ENCODE measurements at places on chromosomes 2 and 18.
A peak's percentile ranks its signal among the peaks of the same experiment; 100 is the strongest.

GRCh38 chr18:48529796-48530195, 9.0 kb upstream of the CTIF start:
- no peak for DNase-seq

GRCh38 chr2:145845207-145845894, 1325.4 kb upstream of the ZEB2 start:
- DNase-seq: no peak

- no peak for DNase-seq
Measured at GRCh38 chr2:129623783-129624182, 355.7 kb upstream of the RAB6C start.

DNA sequence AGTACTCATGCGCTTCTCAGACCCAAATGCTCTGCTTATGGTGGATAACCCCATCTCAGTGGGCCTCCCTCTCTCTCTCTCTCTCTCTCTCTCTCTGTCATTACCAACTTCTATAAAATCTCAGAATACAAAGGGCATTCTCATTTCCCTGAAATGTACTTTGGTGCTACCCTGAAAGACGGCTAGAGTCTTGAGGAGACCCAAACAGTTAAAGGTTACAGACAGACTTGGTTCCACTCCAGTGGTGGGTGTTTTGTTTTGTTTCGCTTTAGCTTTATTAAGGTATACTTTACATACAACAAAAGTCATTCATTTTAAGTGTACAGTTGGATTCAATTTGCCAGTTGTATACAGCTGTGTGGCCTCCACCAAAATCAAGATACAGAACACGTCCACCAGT, 60.9 kb downstream of the BCL11A start:
- no peak for DNase-seq

DNA sequence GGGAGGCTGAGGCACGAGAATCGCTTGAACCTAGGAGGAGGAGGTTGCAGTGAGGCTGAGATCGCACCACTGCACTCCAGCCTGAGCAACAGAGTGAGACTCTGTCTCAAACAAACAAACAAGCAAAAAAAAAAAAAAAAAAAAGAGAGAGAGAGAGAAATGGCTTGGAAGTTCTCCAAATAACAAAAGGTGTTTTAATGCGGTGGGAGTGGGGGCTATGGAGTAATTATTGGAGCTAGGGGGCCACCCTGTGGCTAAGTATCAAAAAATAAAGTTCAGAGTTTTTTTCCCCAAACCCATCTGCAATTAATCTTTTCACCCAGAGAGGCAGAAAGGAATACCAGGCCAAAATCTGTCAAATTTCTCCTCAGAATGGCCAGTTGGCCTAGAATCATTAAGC, 23.0 kb upstream of the CEP68 start:
- DNase-seq: no peak

DNA sequence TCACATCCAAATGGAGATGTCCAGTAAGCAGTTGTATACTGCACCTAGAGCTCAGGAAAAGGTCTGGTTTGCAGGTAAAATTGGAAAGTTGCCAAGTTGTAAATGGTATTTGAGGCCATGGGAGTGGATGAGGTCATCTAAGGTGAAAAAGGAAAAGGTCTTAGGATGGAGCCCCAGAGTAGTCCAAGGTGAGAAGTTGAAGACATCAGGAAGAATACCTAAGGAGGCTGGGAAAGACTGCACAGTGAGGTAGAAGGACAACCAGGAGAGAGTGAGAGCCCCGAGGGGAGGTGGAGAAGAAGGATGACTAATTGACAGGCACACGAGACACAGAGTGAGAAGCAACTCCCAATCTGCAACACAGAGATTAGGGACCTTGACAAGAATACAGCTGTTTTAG, 10.7 kb downstream of the DPP4 start:
- no peak for DNase-seq

DNA sequence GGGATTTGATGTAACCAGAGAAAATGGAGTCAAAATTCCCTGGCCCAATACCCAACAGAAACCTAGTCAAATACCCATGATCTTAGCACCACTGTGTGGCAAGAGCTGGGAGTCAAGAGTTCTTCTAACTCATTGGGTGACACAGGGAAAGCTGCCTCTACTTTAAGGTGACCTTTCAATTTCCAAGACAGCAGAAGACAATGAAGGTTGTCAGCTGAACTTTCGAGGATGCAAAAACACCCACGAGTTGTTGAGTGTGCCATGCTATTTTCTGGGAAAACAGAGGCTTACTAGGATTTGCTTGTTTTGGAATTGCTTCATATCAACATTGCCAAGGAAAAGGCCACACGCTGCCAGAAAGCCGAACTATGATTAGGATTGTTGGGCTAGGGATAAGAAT, 61.6 kb upstream of the CYRIA start:
- DNase-seq: no peak

DNA sequence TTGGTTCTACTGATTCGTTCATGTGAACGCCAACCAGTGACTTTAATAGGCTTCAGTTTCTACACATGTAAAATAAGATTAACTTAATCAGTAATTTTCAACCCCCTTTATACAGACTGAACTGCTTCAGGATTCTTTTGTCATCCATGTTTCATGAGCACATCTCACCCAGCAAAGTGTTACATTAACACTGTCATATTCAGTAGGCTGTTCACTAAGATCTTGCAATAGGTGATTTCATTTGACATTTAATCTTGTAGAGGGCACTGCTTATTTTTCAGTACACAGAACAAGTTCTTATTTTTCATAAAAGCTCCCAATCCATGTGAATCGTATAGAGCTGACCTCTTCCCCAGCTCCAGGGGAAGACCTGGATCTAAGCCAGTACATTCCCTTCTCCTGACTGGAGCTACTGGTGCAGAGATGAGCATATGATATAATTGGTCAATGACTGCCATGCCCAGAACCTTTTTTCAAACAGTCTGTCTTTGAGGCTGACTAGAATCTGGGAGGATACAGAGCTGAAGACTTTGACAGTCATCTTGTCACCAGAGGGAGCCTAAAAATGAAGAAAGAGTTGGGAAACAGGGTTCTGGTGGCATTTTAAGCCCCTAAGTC, 72.2 kb upstream of the CHRNA1 start:
- DNase-seq: no peak

GRCh38 chr2:143083636-143084035, 45.6 kb upstream of the ARHGAP15 start:
- no peak for DNase-seq

DNA sequence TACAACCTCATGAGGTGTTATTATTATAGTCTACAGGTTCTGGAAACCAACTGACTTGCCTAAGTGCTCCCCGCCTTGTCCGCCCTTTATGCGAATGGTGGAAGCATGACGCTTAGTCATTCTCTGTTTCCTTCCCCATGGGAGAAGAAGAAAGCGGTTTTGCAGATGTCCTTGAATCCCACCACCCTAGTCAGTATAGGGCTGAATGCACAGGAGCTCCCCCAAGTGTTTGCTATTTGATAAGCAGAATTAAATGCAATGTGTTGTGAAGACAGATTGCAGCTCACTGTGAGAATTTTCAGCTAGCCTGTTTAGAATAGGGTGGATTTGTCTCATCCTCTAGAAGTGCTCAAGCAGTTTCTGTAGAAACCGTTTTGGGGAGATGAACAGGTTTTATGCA, 652.0 kb downstream of the DCC start:
- DNase-seq: no peak

- no peak for DNase-seq
Measured at GRCh38 chr2:127124426-127124825, 17.5 kb upstream of the BIN1 start.

DNA sequence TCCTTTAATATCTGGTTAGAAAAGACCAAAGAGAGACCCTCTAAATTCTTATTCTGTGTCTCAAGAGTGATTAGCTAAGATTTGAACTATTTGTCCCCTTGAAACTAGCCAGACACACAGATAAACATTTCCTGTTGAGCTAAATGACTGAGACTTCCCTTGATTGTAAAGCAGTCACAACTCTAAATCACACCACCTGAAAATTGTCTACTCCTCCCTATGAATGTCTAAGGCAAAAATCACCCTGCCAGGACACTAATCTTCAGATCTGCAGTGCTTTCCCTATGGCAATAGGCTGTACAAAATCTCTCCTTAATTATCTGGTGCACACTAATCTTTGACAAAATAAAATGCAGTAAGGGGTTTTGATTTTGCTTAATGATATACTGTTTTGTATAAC, 200.5 kb upstream of the GULP1 start:
- no peak for DNase-seq

DNA sequence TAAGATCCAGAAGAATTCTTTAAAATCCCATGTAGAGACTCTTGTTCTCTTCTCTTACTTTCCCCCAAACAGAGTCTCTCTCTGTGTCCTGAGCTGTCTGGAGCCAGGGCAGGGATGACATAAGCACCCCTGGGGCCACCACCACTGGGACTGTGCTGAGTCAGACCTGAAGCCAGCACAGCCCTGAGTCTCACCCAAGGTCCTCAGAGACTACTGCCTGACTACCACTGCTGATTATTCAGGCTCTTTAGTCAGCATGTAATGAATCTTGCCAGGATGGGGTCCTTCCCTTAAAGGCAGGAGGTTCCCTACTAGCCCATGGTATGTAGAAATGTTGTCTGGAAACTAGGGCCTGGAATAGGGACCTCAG, 34.9 kb upstream of the DYNC1I2 start:
- no peak for DNase-seq

- DNase-seq: no peak
Measured at GRCh38 chr2:38266382-38267061, 110.6 kb downstream of the ATL2 start.

DNA sequence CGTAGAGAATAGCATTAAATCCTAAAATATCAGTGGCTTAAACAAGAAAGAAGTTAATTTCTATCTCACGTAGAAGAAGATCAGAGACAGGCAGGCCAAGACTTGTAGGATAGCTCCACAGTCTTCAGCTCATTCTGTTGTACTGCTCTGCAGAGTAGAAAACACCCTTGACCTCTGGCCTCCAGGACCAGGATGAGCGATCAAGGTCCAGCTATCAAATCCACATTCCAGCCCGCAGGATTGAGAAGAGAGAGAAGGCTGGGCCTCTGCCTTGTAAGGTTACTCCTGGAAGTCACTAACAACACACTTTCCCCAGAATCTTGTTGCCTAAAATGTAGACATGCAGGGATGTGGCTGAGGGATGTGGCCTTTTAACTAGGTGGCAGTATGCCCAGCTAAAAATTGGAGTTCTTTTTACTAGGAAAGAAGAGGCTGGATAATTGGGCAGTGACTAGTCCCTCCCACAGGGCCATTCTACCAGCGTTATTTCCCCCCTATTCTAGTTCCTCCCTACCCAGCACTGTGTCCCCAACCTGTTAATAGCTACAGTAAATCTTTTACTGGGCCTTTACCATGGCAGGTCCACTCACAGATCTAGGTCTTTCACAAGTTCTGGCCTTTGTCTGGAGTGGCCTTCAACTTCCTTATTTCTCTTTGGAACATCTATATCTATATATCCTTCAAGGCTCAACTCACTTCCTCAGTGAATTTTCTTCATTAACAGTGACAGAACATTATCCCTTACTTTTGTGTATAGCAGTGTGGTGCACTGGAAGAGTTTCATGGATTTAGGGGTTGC, 165.0 kb downstream of the DIS3L2 start:
- no peak for DNase-seq

DNA sequence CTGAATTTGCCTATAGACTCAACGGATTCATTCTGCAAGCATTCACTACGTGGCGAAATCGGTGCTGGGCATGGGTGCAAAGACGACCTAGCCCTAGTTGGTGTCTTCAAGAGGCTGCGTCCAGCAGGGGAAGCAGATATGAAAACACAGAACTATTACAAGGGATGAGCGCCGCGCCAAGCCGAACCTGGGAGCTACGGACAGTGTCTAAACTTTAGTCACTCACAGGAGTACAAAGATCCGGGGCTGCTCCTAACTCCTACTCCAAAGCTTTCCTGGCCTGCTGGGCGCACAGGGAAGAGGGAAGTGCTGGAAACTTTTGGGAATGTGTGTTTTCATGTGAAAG, 732 bp upstream of the ANXA4 start:
- peak; percentile 17 for DNase-seq

GRCh38 chr2:189150033-189150432, 29.5 kb downstream of the COL5A2 start:
- no peak for DNase-seq

DNA sequence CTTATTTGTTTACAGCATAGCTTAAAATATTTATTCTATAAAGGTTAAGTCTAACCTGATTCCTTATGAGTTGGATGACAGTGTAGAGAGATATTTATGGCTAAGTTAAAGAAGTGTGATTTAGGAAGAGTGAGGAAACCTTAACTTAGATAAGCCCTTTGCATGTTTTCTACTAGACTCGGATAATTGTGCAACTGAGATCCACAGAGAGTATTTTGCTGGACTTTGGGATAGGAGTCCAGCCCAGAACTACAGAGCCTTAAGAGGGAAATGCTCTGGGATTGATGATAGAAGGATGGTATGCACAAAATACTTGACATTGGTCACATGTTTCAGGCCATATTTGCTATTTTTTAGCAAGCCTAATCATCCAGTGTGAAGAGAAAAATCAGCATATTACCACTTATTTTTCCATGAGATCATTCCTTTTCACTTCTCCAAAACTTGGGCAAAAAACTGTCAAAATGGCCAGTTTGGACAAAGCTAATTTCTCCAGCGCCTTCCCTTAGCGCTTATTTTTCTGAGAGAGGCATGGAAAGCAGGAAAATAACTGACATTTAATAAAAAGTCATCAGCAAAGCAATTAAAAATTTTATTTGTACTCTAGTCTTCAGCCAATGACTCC, 3.1 kb downstream of the CD28 start:
- DNase-seq: no peak

GRCh38 chr2:168608796-168609195, 152.7 kb downstream of the CERS6 start:
- no peak for DNase-seq

GRCh38 chr2:160666154-160667060, 172.8 kb upstream of the RBMS1 start:
- DNase-seq: no peak
